Psoas muscle (tissue), 8 donors: ENCODE measurements at places on chromosomes 6 and 20. TPM values are rescaled to one million over a fixed set of nuclear protein-coding genes. Genes with fewer than 3 reads are reported as not detected.
A peak's percentile ranks its signal among the peaks of the same experiment; 100 is the strongest.

- DNase-seq: no peak
- no peaks in the 10 kb centered on the region for H3K36me3 ChIP-seq
- H3K4me1 ChIP-seq: peaks cover 29% of the 10 kb centered on the region
- H3K27me3 ChIP-seq: no peaks in the 10 kb centered on the region
Observed at GRCh38 chr6:157984686-157985225, 3.1 kb downstream of the SYNJ2 start.

ADGRB3 gene
- total RNA-seq: 0.32 TPM

ACTL10 gene
- 0.37 TPM for total RNA-seq

BACH2 gene
- total RNA-seq: 16.9 TPM

DNA sequence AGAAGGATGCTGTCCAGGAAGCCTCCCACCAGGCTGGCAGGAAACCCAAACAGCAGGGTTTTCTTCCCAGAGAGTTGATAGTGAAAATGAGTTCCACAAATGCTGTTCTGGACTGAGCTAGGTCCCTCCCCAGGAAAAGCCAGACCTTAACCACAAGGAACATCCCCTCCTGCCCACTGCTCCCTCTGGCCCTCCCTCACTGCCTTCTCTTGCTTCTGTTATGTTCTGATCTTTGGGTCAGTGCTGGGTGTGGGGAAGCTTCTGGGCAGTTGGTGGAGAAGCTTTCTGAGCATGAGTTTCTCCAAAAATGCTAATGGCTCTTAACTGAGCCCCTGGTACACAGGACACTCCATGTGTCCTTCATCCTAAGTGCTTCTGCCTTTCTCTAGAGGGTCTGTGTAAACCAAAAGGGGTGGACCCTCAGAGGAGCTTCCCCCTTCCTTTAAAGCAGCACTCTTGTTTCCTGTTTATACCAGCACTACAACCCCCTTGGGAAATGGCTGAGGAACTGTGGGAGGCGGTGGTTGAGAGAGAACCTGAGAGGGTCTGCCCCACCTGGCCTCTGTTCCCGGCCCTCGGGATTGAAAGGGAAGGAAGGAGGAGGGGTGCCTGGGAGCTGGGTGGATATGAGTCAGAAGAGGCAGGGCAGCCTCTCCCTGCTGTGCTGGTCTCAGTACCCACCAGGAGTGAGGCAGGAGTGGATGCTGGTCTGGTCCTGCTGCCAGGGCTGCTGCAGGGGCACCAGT lies 42.0 kb downstream of the CDS2 start:
- peak overlapping the region; percentile 2 for H3K4me3 ChIP-seq
- no peaks in the 10 kb centered on the region for H3K27me3 ChIP-seq
- peak overlapping the region; percentile 63 for H3K27ac ChIP-seq
- peaks cover 4% of the 10 kb centered on the region for H3K36me3 ChIP-seq

DNA sequence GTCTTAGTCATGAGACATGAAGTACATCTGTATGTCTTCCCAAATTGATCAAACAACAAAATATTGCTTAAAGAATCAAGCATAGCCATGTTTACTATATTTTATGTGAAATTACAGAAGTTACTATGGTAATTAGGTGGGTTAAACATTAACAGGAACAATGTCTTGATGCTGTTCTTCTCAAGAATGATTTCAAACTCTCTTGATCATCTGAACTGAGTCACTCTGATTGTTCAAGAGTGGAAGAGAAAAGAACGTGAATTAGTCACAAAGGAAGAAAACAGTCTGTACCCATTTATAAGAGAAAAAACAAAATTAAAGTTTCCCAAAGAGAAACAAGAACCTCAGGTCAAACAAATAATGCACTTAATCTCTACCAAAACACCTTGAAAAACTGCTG lies 62.2 kb upstream of the NUP153 start:
- H3K36me3 ChIP-seq: peaks cover 5% of the 10 kb centered on the region
- DNase-seq: no peak
- H3K27me3 ChIP-seq: no peaks in the 10 kb centered on the region
- H3K27ac ChIP-seq: no peak overlapping the region
